ENCODE measurements at places on chromosomes 6 and 20.
A peak's percentile ranks its signal among the peaks of the same experiment; 100 is the strongest.

DNA sequence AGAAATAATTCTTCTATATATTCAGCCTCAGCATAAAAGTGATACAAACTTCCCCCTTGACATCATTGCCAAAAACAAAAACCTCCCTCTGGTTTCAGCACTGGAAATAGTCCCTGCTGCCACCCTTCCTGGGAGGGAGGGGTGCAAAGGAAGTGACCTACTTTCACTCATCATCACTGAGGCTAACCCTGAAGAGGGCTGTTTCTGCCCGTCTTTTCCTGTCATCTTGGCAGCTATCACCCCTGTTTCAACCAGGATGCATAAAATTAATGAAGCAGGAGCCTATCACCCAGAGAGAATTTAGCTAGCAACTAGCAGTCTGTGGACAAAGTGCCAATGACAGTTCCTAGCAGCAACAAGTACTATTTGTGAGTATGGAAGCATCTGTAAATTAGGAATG is 397.8 kb downstream of the LAMA2 start:
- no peak for DNase-seq

- no peak for DNase-seq
These were observed 320.0 kb upstream of the NT5E start for GRCh38 chr6:85129881-85130280.

- DNase-seq, result no peak
These were observed 79.8 kb downstream of the TBC1D7 start for GRCh38 chr6:13248584-13248985.

DNA sequence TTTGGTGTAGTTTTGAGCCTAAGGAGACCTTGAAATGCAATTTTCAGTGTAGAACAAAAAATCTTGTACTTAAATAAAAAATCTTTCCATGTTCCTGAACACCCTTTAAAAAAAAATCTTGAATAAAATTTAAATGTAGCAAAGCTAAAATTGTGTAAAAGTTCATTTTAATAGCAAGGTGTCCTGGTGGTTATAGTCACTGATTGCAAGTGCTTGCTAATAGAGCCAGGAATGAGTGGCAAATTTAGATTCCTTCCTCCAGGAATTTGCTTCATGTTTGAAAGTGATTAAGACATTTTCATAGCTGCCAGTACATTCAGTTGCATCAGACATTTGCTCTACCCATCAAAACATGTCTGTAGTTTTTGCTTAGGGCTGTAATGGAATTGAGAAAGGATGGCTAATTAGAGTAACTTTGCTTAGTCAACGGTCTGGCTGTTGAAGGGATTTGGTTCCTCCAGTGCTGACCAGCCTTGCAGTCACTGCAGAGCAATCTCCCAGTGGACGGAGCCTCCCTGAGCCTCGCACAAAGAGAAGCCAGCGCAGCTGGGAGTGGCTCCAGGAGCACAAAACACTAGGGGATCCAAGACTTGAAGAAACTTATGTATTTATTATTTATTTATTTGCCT is 36.5 kb downstream of the AKAP12 start:
- DNase-seq, result no peak

GRCh38 chr6:117771403-117771802 is 96.1 kb downstream of the NUS1 start:
- DNase-seq, result no peak

GRCh38 chr20:38286586-38287531 is 17.1 kb upstream of the BPI start:
- DNase-seq, result no peak

- DNase-seq, result no peak
These were observed 79.7 kb downstream of the FGD2 start for GRCh38 chr6:37085198-37085597.

- DNase-seq, result no peak
These were observed 12.7 kb upstream of the GMDS start for GRCh38 chr6:2258112-2258511.

DNA sequence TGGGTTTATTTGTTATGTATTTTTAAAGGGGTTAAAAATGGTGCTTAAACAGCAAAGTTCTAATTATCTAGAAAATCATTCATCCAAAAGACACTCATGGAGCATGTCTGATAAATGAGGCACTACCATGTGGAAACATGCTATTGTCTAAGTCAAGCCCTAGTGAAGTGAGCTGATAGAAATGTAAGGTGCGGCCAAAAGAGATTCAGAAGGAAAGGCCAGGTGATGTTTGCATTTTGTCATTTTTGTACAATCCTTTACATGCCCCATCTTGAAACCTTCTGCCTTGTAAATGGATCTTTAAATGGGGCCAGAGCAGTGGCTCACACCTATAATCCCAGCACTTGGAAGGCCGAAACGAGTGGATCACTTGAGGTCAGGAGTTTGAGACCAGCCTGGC is 77.3 kb downstream of the PLCG1 start:
- no peak for DNase-seq

- DNase-seq, result peak; percentile 79
These were observed 14.3 kb downstream of the PSMB9 start for GRCh38 chr6:32868257-32868788.

DNA sequence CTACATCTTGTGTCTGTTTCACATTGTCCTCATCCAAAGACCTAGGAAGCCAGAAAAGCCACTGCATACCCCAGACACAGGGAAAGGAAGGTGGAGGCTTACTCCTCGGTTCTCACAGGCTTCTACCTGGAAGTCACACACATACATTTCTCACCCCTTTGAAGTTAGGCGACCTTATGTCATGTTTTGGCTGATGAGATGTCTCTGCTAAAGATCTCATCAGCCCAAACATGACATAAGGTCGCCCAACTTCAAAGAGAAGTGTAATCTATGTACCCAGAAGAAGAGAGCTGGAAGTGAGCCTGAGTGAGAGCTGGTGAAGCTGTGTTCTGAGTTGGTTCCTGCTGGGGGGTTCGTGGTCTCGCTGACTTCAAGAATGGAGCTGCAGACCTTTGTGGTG is 47.5 kb upstream of the SLC22A23 start:
- no peak for DNase-seq

DNA sequence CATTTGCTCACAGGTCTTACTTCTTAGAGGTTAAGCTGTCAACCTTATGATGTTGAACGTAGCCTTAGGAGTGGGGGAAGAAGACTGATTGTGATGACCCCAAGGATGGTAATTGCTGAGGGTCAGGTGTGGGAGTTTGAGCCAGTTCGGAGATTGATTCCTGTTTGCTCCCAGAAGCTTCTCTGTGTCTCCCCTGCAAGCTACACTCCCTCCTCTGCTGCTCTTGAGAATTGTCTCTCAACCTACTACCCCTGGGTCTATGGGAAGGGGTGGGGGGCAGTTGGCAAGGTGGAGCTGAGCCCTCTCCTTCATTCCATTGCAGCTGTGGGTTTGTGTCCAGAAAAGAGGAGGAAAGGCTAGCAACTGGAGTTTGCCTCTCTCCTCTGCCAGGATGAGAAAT is 113.8 kb downstream of the PLEKHG1 start:
- no peak for DNase-seq
